ENCODE measurements at places on chromosomes 6 and 20. TPM values are rescaled to one million over a fixed set of nuclear protein-coding genes. Genes with fewer than 3 reads are reported as not detected.

GRCh38 chr6:31042806-31043205 lies 32.5 kb downstream of the MUC22 start:
- peak; percentile 89 for DNase-seq

Gene HTR1B
- 2.5 TPM for total RNA-seq

Gene FILIP1
- 0.66 TPM for total RNA-seq

DNA sequence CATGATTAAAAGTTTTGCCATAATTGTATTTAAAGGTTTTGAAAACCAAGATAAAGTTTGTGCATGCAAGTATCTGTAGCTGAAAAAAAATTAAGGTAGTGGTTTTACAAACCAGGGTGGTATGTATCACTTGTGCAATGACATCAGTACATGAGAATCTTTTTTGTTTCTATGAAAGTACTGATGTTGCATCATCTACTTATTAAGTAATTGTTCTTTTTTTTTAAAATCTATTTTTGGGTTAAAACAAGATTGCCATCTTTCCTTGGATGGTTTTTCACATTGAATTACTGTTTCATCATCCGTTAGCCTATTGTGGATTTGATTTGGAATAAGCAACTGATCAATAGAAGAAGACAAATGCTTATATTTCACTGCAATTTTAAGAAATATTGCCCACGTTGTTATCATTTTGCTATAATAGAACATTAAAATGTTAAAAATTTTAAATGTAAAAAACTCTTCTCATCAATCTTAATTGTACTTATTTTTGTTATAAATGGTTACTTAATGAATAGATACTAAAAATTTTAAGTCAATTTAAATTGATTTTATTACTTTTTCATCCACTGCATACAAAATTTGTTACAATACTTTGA lies 39.8 kb upstream of the TAGAP start:
- no peak for DNase-seq
